ENCODE measurements at places on chromosomes 12 and 14. TPM values are rescaled to one million over a fixed set of nuclear protein-coding genes. Genes with fewer than 3 reads are reported as not detected.

The PMCH gene
- total RNA-seq: not detected

- no peak for DNase-seq
Measured at GRCh38 chr12:126385785-126386184, 1320.5 kb downstream of the AACS start.

GRCh38 chr12:13203034-13203922, 6.8 kb downstream of the EMP1 start:
- DNase-seq: no peak

GRCh38 chr12:107163413-107163812, 70.1 kb upstream of the CRY1 start:
- no peak for DNase-seq

DNA sequence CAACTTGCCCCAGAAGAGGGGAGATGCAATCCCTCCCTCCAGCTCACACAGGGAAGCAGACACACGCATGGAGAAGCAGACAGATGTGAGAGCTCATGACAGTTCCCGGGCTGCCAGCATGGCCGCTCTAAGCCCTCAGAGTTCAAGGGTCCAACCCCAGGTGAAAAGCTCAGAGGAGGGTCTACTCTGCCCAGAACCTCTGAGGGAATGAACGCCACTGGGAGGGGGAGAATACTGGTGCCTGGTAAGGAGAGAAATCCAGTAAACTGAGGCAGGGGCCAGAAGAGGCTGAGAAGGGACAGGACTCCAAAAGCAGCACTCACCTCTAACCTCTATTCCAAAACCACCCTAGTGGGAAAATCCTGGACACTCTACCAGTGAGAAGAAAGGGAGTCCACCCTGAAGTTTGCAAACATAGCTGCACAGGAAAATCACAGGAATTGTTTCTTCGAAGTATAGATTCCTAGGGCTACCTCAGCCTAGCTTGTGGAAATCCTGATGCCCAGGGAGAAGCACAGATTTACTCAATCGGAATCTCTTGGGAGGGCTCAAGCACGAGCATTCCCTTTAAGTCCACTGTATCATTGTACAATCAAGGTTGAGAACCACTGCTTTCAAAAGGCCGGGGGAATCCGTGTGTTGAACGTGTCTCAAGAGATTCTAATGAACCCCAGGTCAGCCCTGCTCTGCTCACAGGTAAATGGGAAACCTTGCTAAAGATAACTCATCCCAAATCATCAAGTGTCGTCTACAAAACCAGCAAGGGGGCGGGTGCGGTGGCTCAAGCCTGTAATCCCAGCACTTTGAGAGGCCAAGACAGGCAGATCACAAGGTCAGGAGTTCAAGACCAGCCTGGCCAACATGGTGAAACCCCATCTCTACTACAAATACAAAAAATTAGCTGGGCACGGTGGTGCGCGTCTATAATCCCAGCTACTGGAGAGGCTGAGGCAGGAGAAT, 34.3 kb upstream of the PLEKHG6 start:
- no peak for DNase-seq

DNA sequence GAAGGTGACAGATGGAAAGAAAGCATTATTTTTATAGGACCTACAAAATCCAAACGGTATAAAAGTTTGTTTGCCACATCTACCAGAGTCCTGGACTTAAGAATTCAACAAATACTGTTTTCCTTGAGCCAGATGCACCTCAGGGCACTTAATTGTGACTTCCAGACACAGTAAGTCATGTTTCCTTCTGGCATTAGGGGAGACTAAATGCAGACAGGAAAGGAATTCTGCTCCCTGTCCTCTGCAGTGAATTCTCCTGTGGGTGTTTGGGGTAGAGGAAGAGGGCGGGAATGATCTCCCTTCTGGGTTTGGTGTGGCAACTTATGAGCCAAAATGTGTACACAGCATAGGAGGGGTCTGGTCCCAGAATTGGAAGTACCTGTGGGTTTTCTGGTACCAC, 93.9 kb upstream of the ZDHHC17 start:
- no peak for DNase-seq

- no peak for DNase-seq
Measured at GRCh38 chr12:108312693-108313189, 26.4 kb downstream of the CMKLR1 start.

Data from activated CD4-positive, alpha-beta T cell treated with anti-CD3 and anti-CD28 coated beads, Interleukin-2, amount 10 ng/mL, durations not matched to agents 7 days and 5 days (primary cell).